ENCODE measurements at places on chromosomes 4 and X. TPM values are rescaled to one million over a fixed set of nuclear protein-coding genes. Genes with fewer than 3 reads are reported as not detected.

CT83 gene
- not detected for total RNA-seq

MAGEA12 gene
- total RNA-seq, result not detected

SEPSECS gene
- 11.8 TPM for total RNA-seq

MAGEA9 gene
- not detected for total RNA-seq

VCX3A gene
- not detected for total RNA-seq
